ENCODE measurements at places on chromosomes 13 and 19.

DNA sequence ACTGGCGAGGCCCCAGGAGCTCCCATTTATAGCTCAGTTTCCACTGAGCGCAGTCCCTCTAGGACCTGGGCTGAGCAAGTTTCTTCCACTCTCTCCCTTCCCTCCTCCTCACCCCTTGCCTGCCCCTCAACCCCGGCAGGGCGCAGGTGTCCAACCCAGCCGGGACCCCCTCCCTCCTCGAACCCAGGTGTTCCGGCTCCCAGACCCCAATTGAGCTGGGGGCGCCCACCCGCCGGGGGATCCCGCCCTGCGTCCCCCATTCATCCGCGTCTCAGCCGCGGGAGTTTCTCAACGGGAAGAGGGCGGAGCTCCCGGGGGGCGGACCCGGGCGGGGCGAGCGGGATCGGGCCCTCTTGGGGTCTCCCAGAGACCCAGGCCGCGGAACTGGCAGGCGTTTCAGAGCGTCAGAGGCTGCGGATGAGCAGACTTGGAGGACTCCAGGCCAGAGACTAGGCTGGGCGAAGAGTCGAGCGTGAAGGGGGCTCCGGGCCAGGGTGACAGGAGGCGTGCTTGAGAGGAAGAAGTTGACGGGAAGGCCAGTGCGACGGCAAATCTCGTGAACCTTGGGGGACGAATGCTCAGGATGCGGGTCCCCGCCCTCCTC is at the start of gene KIRREL2:
Gene KIRREL2, plus strand, starts transcription at position 366 of the 604 bp plus-strand sequence. Its CDS starts 209 bp downstream, at position 575.
- peak; percentile 86 for DNase-seq

DNA sequence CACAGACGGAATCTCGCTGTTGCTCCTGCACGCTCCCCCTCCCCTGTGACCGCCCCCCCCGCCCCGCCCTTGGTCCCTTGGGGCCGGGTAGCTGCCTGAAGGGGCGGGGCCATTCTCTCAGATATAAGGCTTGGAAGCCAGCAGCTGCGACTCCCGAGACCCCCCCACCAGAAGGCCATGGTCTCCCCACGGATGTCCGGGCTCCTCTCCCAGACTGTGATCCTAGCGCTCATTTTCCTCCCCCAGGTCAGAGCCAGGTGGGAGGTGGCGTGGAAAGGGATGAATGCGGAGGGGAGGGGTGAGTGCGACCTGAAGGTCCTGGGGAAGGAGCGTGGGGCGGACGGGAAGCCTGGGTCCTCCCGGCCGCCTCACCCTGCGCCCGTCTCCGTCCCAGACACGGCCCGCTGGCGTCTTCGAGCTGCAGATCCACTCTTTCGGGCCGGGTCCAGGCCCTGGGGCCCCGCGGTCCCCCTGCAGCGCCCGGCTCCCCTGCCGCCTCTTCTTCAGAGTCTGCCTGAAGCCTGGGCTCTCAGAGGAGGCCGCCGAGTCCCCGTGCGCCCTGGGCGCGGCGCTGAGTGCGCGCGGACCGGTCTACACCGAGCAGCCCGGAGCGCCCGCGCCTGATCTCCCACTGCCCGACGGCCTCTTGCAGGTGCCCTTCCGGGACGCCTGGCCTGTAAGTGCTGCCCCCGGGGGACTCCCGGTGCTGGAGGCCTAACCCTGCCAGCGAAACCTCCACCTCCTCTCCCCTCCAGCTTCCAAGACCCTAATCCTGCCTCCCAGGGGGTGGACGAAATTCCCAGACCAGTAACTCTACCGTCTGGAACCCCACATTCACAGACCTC is at the start of gene DLL3:
Gene DLL3, plus strand, starts transcription at position 150 of the 845 bp plus-strand sequence. Its CDS starts 28 bp downstream, at position 178.
- peak; percentile 67 for DNase-seq

DNA sequence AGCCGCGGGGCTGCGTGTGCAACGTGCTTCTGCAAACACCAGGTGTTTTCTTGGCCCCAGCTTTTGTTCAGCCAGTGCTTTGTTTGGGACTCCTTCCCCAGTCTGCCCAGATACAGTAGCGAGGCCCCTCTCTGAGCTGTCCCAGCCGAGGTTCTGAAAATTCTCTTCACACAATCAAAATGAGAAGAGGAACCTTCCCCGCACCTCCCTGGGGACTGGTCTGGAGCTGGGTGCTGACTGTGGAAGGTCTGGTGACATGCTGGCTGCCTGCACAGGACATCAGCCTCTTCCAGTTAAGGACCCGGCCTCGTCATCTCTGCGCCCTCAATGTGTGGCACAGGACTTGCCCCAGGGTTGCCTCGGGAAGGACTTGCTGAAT is 4.2 kb downstream of the ATP4A start:
- no peak for DNase-seq

GRCh38 chr13:71304861-71305260 is 562.1 kb downstream of the DACH1 start:
- no peak for DNase-seq

- no peak for DNase-seq
Observed at GRCh38 chr19:10566658-10567410, 1.0 kb upstream of the KRI1 start.

DNA sequence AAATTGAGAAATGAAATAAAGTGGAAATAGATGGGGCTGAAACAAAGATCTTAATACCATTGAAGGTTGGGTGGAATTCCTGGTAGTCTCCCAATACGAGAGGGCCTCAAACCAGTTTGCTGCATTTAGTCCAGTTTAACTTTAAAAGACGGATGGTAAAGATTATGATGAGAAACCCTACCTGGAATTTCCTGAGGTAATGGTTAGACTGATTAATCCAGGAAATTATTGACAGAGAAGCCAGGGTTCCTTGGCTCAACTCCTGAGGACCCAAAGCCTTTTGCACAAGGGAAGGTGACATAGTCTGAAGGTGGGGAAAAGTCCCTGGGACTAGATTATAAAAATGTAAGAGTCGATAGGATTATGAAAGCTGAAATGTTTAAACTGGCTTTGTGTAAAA is 133.2 kb upstream of the SLITRK5 start:
- no peak for DNase-seq

DNA sequence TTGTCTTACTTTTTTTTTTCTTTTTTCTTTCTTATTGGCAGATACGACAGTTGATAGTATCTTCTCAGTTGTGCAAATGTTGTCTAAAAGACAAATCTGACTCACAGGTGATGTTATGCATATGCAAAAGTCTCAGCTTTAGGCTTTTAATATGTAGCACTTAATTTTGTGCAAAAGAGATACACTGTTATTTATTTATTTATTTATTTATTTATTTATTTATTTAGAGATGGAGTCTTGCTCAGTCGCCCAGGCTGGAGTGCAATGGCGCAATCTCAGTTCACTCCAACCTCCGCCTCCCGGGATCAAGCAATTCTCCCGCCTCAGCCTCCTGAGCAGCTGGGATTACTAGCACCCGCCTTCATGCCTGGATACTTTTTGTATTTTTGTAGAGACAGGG is 383.9 kb upstream of the PCDH9 start:
- DNase-seq = no peak

- no peak for DNase-seq
Observed at GRCh38 chr13:75643693-75644092, 7.6 kb downstream of the LMO7 start.

GRCh38 chr19:41883463-41883820 is 458 bp downstream of the ARHGEF1 start:
- DNase-seq = no peak

- DNase-seq = no peak
Observed at GRCh38 chr13:24106429-24106828, 54.1 kb upstream of the SPATA13 start.

DNA sequence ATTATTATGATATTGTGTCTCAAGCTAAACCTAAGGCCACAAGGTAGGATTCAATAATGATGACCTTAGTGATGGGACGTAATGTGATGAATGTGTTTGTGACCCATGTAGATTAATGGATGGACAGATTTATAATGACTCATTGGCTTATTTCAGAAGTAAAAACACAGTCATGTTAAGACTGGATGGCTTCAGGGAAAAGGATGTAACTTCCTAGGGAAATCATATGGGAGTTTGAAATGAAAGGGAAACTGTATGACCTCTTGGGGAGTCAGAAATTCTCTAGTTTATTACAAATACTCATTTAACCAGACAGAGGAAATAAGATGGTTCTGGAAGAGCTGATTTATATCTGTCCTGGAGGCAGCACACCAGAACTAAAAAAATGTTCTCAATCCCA is 2.9 kb downstream of the EDNRB start:
- no peak for DNase-seq

- DNase-seq = peak; percentile 87
Observed at GRCh38 chr19:46076951-46077814, 36.4 kb upstream of the IGFL4 start.

DNA sequence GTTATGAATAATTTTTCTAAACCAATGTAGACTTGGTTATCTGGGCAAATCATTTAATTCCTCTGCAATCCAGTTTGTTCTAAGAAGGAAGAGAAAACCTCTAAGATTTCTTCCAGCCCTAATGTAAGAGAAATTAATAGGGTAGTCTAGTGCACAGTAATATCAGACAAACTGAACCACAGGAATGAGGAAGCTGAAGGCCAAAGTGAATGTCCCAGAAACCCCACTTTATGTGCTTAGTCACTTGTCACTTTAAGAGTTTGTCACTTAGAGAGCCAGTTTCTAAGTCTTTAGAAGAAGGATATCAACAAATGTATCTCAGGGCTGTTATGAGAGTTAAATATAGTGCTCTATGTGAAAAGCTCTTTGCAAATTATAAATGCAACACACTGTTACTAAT is 750.6 kb downstream of the DIAPH3 start:
- DNase-seq = no peak

DNA sequence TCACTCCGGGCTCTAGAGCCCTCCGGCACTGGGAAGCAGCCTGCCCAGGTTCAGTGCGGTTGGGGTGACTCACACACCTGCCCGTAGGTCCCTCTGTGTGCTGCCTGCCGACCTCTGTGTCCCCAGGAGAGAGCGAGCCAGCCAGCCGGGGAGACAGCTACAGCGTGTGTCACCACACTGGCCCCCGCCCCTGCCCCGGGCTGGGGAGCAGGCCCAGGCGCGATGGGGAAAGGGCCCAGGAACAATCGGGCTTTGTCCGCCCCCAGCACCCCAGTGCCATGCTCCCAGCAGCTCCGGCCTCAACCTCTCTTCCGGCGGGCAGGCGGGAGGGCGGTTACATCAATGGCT is at the start of gene KLK6:
Gene KLK6, minus strand, starts transcription at position 179 of the 348 bp plus-strand sequence. CDS start 1,487 bp downstream, outside the sequence.
- DNase-seq = no peak

GRCh38 chr19:15213715-15214381 is 13.1 kb upstream of the NOTCH3 start:
- no peak for DNase-seq

GRCh38 chr19:42199440-42200115 is 17.9 kb downstream of the DEDD2 start:
- no peak for DNase-seq

DNA sequence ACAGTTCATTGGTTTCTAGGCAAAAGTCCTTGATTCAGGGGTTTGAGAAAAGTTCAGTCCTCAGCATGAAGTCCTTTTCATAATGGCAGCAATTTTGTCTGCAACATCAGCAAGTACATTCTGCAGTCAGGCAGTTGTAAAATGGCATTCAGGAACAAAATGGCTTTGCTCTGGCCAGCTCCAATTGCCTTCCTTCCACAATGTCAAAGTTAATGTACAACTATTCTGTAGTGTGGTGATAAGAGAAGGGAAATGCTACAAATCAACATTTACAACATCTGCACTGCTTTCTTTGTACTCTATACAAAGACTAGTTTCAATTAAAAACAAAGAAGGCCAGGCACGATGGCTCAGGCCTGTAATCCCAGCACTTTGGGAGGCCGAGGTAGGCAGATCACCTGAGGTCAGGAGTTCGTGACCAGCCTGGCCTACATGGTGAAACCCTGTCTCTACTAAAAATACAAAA is 1.8 kb upstream of the NEK3 start:
- no peak for DNase-seq

DNA sequence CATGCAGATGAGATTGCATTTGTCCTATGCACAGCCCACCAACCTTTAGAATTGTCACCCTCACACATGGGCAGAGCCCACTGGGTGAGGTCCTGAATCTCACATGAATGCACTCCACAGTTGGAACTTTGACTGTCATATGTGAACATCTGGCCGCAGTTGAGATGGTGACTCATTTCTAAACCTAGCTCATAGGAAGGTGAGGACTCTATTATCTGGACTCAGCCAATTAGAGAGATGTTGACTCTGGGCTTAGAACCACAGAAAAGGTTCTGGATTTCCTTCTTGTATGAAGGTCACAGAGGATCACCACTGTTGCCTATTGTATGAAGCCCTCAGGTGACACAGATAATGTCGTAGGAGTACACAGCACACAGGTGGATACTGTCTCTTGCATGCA is 25.6 kb upstream of the ZNF681 start:
- DNase-seq = no peak

DNA sequence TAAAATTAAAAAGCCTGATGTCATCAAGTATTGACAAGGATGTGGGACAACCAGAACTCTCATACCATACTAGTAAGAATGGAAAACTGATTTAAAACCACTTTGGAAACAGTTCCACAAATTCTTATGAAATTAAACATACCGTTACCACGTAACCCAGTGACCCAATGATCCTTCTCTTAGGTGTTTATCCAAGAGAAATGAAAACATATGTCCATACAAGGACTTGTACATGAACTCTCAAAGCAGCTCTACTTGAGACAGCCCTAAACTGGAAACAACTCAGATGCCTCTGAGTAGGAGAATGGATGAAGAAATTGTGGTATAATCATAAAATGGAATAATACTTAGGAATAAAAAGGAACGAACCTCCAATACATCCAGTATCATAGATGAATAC is 27.6 kb downstream of the SLC6A16 start:
- DNase-seq = no peak

- no peak for DNase-seq
Observed at GRCh38 chr19:21439201-21439751, 42.3 kb downstream of the ZNF493 start.

DNA sequence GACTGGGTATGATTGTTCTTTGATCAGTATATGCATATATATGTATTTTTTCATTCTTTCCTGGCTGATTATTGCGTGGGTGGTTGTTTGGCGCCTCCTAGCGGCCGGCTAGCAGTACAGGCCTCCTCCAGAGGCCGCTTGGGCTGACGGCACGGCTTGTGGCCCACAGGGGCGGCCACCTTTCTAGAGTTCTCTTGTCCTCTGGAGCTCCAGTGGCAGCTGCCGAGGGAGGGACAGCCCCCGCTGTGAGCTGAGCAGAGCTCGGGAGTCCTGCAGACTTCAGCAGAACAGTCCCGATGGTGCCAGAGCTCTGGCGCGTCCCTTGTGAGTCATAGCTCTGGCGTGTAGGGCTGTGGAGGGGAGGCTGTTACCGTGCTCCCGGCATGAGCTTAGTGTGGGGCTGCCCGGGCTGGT is 22.5 kb upstream of the ZNF429 start:
- no peak for DNase-seq

GRCh38 chr19:311813-312261 is 20.6 kb upstream of the PLPP2 start:
- DNase-seq = no peak

- DNase-seq = no peak
Observed at GRCh38 chr13:92591117-92591516, 635.5 kb upstream of the GPC6 start.

DNA sequence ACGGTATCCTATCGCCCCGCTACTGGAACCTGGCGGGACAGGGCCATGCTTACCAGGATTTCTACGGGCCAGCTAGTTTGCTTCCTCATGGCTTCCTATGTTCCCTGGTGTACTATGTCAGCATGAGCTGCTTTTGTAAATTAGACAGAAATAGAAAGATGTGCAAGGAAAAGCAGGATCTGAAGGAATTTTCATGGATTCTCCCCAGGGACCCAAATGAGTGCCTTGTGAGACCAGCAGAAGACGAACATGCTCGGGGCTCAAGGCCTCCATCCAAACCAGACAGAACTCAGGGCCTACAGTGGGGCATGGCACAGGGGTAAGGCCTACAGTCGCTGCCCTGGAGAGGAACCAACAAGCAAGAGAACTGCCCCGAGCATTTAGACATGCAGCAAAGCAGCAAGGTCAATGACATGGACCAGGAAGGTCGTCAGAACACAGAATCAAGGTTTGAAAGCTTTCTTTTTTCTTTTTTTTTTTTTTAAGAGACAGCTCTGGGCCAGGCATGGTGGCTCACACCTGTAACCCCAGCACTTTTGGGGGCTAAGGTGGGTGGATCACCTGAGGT is 17.3 kb downstream of the EPS15L1 start:
- no peak for DNase-seq

Measured in ecto neural progenitor cell (in vitro differentiated cells).